ENCODE measurements at places on chromosomes 4 and X.

DNA sequence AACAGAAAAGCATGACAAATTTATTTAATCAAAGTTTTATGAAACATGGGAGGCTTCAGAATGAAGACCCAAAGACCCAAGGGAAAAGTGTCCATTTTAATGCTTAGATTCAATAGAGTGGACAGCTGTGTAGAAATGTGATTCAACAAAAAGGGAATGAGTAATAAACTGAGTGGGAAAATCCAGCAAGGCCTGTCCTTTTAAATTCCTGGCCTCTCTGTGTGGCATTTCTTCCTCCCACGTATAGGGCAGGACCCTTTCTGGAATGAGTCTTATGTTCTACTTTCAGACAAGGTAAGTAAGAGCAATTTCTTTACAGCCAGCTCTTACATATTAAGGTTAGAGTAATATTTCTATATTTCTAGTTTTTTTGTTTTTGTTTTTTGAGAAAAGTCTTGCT is 14.5 kb downstream of the AASDH start:
- DNase-seq = no peak

DNA sequence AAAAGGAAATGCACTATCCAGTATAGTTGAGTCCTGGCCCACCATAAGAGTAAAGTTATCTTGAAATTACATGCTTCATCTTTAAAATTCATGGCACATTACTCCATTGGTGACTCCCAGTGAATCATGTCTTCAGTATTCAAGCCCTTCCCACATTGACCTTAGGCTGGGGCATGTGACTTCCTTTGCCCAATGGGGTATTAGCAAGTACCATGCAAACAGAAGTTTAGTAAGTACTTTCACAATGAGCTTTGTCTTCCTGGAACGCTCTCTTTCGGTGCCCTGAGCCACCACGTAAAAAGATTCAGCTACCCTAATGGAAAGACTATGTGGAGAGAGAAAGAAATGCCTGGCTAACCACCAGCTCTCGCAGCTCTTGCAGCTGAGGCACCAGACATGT is 235.4 kb downstream of the HNRNPD start:
- no peak for DNase-seq

- DNase-seq = no peak
These were observed 921.7 kb upstream of the EPHA5 start for GRCh38 chr4:66591968-66592367.

- peak; percentile 74 for DNase-seq
These were observed 41.4 kb downstream of the SRPX2 start for GRCh38 chrX:100685284-100685996.

- no peak for DNase-seq
These were observed 959.7 kb upstream of the LCORL start for GRCh38 chr4:18981234-18981615.

GRCh38 chr4:81627590-81627989 is 155.9 kb upstream of the RASGEF1B start:
- DNase-seq = no peak

DNA sequence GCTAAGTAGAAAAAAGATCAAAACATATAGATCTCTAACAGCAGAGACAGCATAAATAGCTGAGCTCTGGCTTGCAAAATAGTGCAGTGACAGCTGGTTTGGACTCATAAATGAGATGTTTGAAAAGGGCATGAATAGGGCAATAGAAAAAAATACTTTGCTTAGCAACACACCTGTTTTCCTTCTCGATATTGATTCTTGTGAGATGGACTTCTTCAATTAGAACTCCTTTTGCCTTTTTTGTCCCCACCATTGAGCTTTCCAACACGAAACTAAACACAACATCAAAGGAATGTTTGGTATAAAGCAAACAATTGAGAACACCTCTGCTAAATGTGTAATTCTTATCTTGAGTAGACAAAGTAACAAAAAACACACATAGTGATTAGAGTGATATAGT is 726.3 kb downstream of the RAPGEF2 start:
- DNase-seq = no peak

- no peak for DNase-seq
These were observed 22.2 kb downstream of the LIAS start for GRCh38 chr4:39480902-39481695.

- DNase-seq = no peak
These were observed 859.4 kb upstream of the FTHL17 start for GRCh38 chrX:31931225-31931624.

- DNase-seq = no peak
These were observed 80.3 kb downstream of the LNX1 start for GRCh38 chr4:53511014-53511413.

Measured in left kidney (tissue), 8 donors.